A549 treated with dexamethasone at 1 μM for 4 hours (cell line): ENCODE measurements at places on chromosomes 13 and 19. TPM values are rescaled to one million over a fixed set of nuclear protein-coding genes. Genes with fewer than 3 reads are reported as not detected.

The MTUS2 gene
- total RNA-seq, result 0.01 TPM in 2 of 5 replicates, not detected in the others

The MAG gene
- total RNA-seq, result 0.15 TPM in 1 of 5 replicates, not detected in the others

The ADGRE3 gene
- total RNA-seq, result not detected in 5 replicates

The IRGQ gene
- total RNA-seq, result 6.4 to 7.0 TPM (median 6.7 TPM) in 5 replicates

The LPAR2 gene
- 3.4 to 5.9 TPM (median 5.7 TPM) in 5 replicates for total RNA-seq
